ENCODE measurements at places on chromosomes 5 and 9. TPM values are rescaled to one million over a fixed set of nuclear protein-coding genes. Genes with fewer than 3 reads are reported as not detected.

OR1J2 gene
- total RNA-seq: 0.50 TPM

COL15A1 gene
- 229 TPM for total RNA-seq

RPP25L gene
- 15.1 TPM for total RNA-seq

PCDHB6 gene
- total RNA-seq: 0.20 TPM

SPRY4 gene
- total RNA-seq: 14.6 TPM

MELK gene
- 9.6 TPM for total RNA-seq

SLC4A9 gene
- 0.07 TPM for total RNA-seq

IFNA4 gene
- total RNA-seq: not detected

PCDHA12 gene
- total RNA-seq: 0.33 TPM

KCNV2 gene
- not detected for total RNA-seq

SMC2 gene
- 14.5 TPM for total RNA-seq

SLC34A3 gene
- not detected for total RNA-seq

AHRR gene
- total RNA-seq: 18.0 TPM

Measured in smooth muscle cell of the pulmonary artery (primary cell).